Omental fat pad (tissue), 4 donors: ENCODE measurements at places on chromosomes 11 and 22.

- DNase-seq = no peak
Measured at GRCh38 chr11:12280838-12281565, 96.4 kb upstream of the PARVA start.

- no peak for DNase-seq
Measured at GRCh38 chr11:133808393-133809140, 36.7 kb downstream of the SPATA19 start.

GRCh38 chr11:6817694-6818093 is 18.2 kb upstream of the OR6A2 start:
- no peak for DNase-seq

DNA sequence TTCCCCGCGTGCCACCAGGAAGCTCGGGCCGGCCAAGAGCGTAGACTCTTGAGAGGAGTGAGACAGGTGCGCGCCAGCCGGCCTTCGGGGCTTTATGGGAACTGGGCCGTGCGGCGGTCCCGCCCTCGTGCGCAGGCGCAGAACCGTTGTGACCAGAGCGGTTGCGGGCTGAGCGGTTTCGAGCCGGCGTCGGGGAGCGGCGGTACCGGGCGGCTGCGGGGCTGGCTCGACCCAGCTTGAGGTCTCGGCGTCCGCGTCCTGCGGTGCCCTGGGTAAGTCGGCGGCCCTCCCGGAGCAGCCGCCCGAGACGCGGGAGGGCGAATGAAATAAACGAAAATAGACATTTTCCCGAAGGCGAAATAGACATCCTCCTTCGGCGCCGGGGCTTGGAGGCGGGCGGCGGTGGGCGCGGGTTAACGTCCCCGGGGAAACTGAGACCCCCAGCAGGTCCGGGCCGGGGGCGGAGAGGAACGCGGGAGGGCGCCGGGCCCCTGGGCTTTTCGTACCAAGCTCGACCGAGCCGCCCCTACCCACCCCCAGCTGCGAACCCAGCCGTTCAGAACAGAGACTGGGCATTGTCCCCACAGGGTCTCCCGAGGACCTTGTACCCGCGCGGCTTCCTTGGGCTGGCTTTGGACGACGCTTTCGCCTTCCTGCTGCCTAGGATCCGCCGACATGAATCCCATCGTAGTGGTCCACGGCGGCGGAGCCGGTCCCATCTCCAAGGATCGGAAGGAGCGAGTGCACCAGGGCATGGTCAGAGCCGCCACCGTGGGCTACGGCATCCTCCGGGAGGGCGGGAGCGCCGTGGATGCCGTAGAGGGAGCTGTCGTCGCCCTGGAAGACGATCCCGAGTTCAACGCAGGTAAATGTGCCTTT is at the start of gene ASRGL1:
Gene ASRGL1 (plus strand): TSS at position 146 of the 879 bp plus-strand sequence. CDS start 530 bp downstream, at position 676.
- DNase-seq = peak; percentile 74

DNA sequence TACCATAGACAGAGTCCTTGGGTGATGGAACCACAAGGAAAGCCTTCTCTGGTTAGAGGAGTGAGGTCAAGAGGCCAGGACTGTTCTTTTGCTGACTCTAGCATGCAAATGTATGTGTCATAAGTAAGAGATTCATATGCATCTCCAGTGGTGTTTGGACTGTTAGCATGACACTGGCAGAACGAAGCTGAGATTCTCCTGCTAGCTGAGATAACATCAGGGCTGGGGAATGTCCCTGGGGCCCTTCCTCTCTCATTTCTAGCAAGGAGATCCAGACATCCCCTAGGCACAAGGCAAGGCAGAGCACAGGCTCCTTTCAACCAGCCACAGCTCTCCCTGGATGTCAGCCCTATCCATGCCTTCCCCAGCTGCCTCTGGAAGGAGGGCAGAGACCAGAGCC is 711.3 kb downstream of the OPCML start:
- no peak for DNase-seq

GRCh38 chr22:46450931-46451561 is 86.4 kb downstream of the CELSR1 start:
- DNase-seq = no peak

GRCh38 chr11:6693342-6694228 is 10.4 kb upstream of the MRPL17 start:
- peak; percentile 46 for DNase-seq

DNA sequence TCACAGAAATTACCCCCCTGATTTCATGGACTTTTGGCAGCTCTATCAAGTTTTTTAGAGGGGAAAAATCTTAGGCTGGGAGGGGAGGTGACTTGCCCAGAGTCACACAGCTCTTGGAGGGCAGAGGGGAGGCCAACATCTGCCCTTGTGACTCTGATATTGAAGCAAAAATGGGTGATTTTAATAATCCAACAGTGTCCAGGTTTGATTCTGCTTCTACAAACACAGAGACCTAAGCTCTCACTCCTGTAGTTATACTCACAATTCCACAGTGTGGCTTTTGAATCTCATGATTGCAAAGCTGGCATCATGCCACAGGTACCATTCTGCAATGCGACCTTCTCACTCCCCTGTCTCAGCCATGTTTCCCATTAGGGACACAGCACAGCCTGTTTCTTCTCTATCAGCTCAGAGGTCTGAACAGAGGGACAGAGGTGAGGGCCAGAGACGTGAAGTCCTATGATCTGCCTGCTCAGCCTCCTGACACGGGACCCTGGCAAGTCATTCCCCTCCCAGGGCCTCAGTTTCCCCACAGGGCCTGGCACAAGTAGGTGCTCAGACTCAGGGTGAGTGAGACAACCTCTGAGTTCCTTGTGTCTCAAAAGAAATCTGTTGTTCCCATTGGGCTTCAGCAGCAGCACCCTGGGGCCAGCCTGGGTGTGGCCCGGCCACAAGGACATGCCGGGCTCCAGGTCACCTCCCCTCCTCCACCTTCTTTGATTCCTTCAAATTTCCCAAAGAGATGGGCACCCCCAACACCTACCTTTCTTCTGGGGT is 766 bp downstream of the APOL2 start:
- DNase-seq = no peak

GRCh38 chr11:91800208-91800914 is 424.3 kb upstream of the FAT3 start:
- no peak for DNase-seq

GRCh38 chr11:122342089-122342744 is 226.2 kb upstream of the BLID start:
- DNase-seq = no peak

DNA sequence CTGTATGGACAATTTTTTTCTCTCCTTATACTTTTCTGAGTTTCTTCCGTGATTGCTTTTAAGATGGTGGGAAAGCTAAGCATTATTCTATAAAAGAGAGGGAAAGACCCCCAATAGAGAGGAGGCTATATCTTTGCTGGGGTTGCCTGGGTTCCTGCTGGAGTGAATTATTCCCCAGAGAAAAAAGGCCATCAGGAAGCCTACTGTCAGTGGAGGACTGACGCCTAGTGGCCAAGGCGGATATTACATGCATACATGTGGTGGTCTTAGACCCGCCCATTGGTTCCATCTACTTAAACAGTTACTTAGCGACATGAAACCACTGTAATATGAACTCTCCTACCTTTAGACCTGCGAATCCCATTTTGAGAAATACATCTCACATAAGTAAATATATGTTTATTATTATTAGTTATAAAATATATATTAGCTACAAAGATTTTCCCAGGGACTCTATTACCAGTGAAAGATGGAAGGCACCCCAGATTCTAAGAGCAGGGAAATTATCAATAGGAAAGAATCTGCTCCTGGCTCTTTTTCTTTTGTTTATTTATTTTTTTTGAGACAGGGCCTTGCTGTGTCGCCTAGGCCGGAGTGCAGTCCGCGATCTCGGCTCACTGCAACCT is 15.7 kb upstream of the PGA3 start:
- DNase-seq = peak; percentile 97

DNA sequence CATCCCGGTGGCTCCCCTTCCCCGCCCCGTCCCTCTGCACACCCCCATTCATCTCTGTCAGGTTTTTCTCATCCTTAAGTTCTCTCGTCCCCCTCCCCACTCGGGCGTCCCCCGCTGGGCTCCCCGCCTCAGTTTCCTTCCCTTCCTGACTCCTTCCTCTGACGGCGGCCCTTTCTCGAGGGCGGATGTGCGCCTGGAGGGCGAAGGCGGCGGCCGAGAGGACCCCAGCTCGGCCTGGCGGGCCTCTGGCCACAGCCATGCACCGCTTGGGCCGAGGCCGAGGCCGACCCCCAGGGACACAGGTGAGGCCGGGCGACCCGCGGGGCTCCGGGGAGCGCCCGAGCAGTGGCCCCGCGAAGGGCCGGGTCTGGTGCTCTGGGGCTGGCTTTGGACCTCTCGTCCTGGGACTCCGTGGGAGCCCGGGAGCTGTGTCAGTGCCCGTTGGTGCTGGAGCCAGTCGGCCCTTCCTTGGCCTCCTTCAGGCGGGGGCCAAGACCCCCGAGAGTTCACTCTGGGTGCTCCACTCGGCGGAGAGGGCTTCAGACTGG is 2.9 kb downstream of the PHLDB1 start:
- DNase-seq = no peak

GRCh38 chr22:31321421-31321820 is 24.7 kb downstream of the PATZ1 start:
- DNase-seq = no peak

DNA sequence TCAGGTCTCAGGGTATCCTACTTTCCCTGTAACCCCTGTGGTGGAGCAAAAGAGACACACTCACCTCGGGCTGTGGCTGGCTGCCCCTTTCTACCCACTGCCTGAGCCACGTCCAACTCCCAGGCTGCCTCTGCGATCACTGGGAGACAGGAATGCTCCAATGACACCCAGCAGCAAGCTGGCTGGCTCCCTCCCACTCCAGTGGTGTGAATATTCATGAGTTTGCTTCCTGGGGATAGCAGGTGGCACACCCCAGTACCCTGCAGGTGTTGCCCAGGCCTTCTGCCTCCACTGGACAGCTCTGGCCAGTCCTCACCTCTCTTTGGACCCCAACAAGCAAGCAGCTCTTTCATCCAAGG is 9.7 kb downstream of the GAL3ST1 start:
- DNase-seq = no peak

DNA sequence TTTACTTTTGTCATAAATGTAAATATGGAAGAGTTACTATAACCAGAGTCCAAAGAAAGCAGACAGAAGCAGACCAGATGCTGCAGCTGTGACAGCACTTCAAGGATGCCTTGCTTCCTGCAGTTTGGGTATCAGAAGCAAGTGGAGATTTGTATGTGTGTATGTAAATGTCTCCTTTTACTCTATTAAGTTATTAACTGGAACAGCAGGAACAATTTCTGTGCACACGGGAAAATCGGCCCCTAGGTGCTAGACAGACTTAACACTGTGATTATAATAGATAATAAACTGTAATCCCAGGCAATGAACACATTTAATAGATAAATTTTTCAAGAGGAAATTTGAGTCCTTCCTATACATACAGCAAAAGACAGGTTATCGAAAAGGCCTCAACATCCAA is 178.6 kb upstream of the PITPNB start:
- DNase-seq = no peak

DNA sequence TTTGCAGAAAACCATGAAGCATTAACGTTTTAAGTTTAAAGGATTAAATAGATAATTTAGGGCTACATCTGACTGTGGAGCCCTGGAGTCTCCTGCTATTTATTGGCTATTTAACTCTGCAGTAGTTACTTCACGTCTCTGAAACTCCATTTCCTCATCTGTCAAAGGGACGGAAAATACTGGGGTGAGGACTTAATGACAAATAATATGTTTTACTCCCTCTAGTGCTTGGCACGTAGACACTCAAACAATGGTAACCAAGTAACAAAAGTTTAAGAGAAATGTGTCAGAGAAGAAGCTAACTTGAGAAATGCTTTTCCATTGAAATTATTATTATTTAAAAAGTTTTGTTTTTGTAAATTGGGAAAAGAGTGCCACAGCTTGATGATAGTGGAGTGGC is 130.7 kb upstream of the RCN1 start:
- no peak for DNase-seq

- DNase-seq = no peak
Measured at GRCh38 chr11:62269654-62270278, at the start of gene SCGB2A2. Gene SCGB2A2 (plus strand): TSS chr11:62270158. CDS start chr11:62270217, 59 bp downstream.

DNA sequence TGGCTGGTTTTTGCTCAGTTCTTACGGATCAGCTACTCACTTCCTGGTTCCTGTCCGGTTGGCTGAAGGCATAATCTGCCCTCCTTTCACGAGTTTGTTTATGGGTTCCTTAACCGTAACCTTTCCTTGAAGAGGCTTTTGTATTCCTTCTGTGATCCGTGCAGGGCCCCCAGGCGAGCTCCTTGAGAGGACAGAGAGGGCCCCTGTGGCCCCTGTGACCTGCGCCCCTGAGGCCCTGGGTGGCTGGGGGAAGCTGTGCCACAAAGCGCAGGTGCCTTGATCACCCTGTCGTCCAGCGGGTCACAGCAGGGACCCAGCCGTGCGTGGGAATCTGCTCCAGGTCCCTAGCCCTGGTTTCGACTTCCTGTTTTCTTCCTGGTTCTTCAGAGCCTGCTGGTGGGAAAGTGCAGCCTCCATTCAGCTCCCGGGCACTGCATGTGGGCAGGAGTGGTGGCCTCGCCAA is 27.8 kb upstream of the FADD start:
- no peak for DNase-seq

DNA sequence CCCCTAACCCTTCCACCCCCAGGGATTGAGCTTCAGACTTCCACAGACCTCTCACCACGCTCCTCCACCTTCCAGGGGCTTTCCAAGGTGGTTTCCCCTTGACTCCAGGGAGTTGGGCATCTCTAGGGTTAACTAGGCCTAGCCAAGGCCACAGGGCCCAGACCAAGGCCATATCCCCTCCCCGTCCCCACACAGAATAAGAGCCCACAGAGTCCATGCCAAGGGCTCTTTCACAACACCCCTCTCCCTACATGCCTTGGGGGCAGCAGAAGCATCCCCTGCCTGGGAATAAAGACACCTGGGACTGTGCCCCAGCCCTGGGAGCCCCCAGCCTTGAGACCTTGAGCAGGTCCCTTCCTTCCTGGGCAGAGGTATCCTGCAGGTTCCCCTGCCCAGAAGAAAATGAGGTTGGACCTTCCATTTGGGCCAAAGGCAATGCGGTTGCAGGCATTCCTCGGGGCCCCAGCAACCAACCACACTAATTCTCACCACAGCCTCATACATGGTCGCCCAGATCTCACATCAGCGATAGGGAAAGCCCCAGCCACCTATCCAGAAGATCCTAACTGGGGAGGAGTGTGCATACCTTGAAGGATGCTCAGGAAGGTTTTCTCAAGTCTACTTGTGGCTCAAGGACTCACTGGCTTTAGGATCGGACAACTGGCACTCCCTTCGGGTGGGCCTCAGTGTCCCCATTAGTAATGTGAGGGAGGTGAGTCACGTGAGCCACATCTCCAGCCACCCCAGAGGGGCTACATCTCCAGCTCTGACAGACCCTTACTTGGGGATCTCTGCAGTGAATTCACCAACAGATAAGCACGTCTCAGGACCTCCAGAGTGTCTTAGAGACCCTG is 1.7 kb downstream of the GDPD5 start:
- no peak for DNase-seq

- DNase-seq = no peak
Measured at GRCh38 chr11:68927280-68928135, 23.8 kb downstream of the IGHMBP2 start.

- DNase-seq = no peak
Measured at GRCh38 chr22:31340360-31340759, 5.8 kb downstream of the PATZ1 start.
